Nephron progenitor cell (in vitro differentiated cells): ENCODE measurements at places on chromosomes 7 and 10.
A peak's percentile ranks its signal among the peaks of the same experiment; 100 is the strongest.

DNA sequence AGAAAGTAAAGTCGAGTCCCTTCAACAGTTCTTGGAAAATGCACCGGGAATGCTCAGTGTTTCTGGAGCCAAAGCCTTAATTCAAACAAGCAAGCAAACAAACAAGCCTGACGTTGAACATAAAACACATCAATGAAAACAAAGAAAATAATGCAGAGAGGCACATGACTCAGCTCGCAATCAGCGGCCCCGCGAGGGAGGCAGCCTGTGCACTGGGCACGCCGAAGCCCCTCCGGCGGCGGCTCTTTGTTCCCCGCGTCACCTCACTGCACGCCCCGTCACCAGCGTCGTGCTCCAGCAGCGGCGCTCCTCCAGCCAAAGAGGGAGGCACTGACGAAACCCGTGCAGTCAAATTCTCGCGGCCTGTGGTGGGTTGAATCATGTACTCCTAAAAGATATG is 151.5 kb downstream of the DNAJB6 start:
- no peak for DNase-seq

DNA sequence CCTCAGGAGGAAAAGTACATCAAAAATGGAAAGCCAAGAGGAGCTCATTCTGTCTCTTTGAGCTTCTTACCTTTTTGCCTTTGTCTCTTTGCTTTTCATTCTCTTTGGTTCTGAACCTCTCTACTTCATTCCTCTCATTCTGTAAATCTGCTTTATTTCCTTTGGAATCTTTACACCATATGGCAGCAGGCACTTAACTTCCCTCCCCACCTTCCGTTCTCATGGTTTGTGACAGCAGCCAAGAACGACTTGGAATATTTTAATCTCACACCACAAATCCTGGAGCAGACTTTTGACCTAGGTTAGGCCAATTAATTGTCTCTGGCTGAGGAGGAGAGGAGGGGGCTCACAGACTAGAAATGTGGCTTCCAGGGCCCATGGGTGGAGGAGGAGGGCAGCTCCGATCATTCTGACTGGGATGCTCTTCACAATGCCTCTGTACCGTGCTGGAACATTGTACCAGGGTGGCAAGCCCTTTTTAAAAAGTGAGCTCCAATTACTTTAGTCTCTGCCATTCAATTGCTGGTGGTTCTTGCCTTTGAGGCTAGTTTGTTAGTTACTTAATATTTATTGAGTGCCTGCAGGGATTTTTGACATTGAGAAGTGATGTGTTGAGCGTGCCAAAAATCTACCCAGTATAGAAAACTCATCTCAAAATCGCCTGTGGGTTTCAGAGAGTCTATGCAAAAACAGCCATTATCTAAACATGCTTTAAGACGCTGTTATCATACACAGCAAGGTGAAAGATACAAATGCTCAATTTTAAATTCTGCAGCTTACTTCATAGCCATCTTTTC is 386.6 kb downstream of the DPP6 start:
- DNase-seq: no peak

- DNase-seq: no peak
Observed at GRCh38 chr10:111119637-111120036, 42.8 kb downstream of the ADRA2A start.

DNA sequence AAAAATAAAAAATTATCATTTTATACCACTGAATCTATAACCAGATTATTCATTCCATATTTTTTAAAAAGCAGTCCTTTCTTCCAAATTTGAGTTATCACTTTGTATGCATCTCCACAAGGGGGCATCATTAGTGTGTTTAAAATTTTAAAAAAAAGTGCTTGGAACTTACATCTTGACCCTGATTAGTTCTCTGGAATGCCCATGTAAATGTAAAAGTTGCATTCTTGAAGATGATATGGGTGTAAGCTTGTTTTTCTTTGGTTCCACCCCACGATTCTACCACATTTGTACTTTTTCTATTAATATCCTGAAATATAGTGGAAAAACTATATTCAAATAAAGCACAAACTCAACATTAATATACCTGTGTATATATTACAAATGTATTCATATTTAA is 144.9 kb downstream of the ELAPOR2 start:
- no peak for DNase-seq

DNA sequence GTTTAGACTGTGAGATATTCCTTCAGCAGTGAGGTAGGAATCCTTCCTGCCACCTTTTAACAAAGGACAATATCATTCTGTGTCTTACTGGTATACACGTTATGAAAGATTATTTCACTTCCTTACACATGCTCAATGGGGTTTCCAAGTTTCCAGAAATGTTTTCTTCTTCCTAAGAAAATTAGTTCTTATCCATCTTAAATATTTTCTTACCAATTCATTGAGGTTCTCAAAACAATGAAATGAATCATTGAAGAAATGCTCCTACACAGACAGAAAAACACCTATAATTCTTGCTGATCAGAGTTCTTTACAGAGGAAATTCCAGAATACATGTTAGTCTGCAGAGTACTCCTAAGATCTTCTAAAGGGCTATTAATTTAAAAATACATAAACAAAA is 51.4 kb upstream of the SEC61G start:
- DNase-seq: no peak

- peak; percentile 65 for DNase-seq
Observed at GRCh38 chr10:50552771-50553535, 70.8 kb downstream of the SGMS1 start.

DNA sequence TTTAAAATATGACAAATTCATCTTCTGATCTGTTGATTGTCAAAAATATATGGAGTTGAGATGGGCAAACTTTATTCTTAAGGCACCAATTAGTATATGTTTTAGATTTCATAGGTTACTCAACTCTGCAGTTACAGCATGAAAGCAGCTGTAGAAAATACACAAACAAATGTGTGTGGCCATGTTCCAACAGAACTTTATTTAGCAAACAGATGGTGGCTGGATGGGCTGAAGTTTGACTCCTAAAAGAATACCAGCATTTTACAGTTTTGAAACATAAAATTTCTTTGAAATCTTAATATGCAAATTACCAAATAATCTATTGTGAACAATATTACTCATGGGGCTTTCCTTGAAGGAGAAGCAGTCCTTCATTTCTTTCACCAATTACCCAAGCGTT is 1206.0 kb upstream of the LRRTM3 start:
- no peak for DNase-seq

DNA sequence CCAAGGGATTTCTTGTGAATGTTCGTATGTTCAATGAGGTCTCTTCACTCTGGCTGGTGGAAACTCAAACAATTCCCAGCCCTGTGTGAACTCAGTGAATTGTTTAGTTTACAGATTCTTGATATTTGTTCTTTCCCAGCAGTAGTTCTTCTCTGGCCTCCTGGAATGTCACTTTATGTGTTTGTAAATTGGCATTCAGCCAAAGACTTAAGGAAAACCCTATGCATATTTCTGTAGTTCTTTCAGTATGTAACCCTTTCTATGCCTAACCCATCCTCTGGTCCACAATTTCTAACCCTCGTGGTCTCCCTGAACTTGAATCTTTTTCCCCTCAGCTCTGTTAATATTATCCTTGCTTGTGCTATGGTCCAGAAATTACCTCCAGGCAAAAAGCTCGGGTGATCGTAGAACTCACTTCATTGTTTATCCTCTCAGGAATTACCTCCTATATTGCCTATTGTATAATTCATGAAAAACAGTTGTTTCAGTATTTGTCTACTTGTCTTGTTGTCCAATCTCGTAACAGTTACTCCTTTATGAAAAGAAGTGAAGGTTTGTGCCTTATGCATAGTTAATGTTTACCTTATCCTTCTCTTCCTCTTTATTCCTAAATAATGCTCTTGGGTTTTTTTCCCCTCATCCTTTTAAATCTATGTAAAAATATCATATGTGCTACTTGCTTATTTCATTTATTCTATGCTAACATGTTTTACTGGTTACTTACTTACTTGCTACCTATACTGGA is 23.7 kb upstream of the AGR3 start:
- no peak for DNase-seq

GRCh38 chr7:147485660-147486210 is 1104.8 kb upstream of the C7orf33 start:
- no peak for DNase-seq

DNA sequence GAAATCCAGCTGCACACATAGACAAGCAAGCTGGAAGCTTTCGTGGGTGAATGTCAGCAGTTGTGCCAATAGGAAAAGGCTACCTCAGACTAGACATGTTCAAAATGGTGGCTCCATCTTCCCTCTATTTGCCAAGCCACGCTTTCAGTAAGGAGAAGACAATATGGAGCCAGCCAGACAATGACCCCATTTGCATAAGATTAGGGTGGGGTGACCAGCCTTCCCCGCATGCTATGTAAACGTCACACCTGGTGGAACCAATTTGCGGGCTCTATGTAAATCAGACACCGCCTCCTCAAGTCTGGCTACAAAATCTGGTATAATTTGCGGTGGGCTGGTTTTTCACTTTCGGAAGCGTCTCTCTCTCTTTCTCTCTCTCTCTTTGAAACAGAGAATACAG is 297.4 kb upstream of the PCDH15 start:
- DNase-seq: no peak

- no peak for DNase-seq
Observed at GRCh38 chr7:110983822-110984456, 107.0 kb upstream of the LRRN3 start.

GRCh38 chr7:79988653-79989052 is 146.0 kb upstream of the GNAI1 start:
- no peak for DNase-seq

GRCh38 chr7:42128703-42129102 is 108.3 kb downstream of the GLI3 start:
- no peak for DNase-seq

- no peak for DNase-seq
Observed at GRCh38 chr7:2483494-2483893, 7.3 kb upstream of the GRIFIN start.

DNA sequence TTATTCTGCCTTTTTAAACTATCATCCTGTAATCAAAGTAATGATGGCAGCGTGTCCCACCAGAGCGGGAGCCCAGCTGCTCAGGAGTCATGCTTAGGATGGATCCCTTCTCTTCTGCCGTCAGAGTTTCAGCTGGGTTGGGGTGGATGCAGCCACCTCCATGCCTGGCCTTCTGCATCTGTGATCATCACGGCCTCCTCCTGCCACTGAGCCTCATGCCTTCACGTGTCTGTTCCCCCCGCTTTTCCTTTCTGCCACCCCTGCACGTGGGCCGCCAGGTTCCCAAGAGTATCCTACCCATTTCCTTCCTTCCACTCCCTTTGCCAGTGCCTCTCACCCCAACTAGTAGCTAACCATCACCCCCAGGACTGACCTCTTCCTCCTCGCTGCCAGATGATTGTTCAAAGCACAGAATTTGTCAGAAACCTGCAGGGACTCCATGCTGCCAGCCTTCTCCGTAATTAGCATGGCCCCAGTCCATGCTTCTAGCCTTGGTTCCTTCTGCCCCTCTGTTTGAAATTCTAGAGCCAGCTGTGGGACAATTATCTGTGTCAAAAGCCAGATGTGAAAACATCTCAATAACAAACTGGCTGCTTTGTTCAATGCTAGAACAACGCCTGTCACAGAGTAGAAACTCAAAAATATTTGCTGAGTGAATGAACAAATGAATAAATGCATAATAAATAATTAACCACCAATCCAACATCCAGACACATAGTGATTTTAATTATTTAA is 151.7 kb downstream of the EGFR start:
- DNase-seq: no peak

GRCh38 chr10:69479240-69480067 is 28.2 kb downstream of the TSPAN15 start:
- DNase-seq: no peak

- DNase-seq: no peak
Observed at GRCh38 chr7:2225336-2225735, 7.4 kb downstream of the MAD1L1 start.

- no peak for DNase-seq
Observed at GRCh38 chr7:2084331-2084730, 148.4 kb downstream of the MAD1L1 start.

- DNase-seq: no peak
Observed at GRCh38 chr7:123635551-123636359, 19.9 kb upstream of the LMOD2 start.

- DNase-seq: no peak
Observed at GRCh38 chr7:2260820-2261219, 18.8 kb downstream of the NUDT1 start.

DNA sequence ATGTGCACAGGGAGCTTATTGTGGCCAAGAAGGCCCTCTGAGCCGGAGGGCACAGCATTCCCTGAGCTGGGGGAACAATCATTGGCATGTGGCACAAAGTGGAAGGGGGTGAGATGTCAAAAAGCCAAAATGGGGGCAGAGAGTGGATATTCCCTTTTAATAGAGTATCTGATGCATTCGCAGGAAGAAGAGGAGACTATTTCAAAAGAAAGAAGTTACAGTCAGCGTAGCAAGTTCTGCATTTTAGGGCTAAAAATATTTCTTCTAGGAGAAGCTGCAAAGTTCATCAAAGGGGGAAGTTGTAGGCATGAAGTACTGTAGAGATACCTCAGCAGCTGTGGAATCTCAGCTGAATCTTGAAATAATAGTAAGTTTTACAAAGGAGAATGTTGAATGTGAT is 136.0 kb upstream of the WDR11 start:
- DNase-seq: no peak

DNA sequence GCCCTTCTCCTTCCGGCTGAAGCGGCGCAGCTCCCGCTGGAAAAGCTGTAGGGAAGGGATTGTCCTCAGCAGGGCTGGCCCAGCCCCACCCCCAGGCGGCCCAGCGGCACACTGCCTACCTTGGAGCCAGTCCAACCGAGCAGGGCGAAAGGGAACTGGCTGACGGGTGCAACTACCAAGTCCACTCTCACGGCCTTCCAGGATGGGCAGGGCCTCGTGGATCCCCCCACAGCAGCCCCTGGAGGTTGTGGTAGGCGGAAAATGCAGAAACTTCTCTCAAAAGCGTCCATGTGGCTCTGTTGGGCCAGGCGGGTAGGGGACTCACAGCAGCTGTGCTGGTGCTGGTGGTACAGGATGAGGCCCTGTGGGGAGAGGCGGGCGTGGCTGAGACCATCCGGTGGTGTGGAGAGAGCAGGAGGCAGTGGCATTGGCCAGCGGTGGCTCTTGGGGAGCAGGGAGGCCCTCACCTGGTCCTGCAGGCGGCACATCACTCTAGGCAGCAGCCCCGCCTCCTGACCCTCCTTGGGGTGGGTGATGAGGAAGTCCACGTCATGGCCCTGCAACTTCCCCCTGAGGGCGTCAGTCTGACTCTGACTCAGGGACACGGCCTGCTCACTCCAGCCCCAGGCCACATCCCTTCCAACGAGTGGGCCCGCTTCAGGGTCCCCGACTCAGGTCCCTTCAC is 8.4 kb upstream of the PGAM2 start:
- DNase-seq: no peak

DNA sequence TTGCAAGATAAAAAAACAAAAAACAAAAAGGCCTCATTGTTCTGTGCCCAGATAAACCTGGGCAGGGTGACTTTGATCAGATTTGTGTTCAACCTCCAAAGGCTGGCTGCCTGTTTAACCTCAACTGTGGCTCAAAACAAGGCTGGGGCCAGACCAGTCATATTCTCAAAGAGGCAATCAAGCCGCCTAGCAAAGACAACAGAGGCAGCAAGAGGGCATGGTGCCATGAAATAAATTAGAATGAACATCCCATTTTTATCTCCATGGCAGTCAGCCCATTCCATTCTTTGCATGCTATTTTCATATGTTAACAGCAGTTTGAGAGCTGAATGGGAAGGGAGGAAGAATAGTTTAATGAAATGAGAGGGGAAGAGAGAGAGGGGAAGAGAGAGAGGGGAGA is 1150.3 kb downstream of the TYW1 start:
- no peak for DNase-seq

GRCh38 chr7:47746468-47746867 is 164.6 kb upstream of the TNS3 start:
- DNase-seq: no peak
